ENCODE measurements at places on chromosomes 6 and 20.
A peak's percentile ranks its signal among the peaks of the same experiment; 100 is the strongest.

- no peak for DNase-seq
Measured at GRCh38 chr20:6689339-6689973, 78.0 kb upstream of the BMP2 start.

DNA sequence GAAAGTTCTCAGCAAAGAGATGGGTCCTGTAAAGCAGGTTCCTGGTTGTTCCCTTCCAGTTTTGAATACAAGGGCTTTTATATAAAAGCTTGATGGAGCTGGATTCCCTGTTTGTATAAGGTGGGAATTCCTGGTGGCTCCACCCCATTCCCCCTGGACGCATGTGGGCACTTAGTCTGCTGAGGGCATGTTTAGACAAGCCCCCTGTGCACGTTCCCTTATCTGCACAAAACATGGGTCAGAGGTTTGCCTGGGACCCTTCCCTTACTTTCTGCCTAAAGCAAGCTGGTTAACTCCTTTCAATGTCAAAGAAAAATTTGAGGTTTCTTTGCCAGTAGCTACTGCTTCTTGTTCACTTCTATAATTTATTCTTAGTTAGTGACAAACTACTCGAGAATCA lies 181.1 kb downstream of the BCKDHB start:
- DNase-seq, result no peak

DNA sequence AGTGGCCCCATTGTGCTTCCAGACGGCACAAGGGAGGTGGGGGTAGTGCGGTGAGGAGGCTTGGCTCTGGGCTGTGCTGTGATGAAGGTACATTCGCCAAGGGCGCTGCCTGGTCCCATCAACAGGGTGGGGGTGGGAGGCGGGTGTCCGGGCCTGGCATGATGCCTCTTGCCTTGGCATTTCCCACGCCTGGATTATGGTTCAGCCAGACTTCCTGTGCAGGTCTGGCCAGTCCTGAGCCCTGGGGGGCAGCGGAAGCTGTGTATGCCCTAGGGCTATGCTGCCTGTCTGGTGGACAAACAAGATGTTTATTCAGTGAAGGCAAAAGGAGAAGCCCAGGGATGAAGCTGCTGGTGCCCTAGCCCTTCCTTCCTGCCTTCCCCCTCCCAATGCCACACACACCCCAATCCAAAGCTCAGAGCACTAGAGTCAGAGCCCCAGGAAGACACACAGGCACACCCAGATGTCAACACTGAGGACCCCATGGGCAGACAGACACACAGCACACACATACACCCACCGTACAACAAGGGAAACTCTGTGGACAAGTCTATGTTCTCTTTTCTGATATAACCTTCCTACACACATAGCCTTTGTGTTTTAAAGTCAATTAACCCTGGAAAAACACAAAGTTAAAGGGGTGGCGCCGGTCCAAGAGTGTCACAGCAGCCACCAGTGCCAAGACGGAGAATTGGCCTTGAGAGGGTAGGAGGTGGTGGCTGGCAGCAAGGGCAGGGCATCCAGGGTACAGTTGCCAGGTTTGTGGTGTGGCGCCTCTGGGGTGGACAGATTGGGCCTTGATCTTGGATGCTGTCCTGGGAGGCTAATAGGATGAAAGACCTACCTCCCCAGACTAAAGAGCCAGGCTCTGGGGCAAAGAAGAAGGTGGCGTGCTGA lies 54.7 kb upstream of the SAYSD1 start:
- no peak for DNase-seq

DNA sequence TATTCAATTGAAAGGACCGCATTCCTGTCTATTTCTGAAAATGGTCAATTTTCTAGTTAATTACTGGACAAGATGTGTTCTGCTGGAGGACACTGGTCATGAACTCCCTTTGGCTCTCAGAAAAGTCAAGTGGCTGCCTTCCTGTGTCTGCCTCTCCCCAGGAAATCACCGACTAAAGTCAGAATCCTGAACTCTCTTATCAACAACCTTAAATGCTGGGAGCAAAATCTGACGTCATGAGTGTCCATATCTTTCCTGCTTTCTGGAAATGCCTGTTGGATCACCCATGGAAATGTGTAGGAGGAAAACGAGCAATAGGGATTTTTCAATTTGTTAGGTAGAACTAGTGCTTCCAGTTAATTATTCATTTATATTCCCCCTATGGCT lies 53.5 kb upstream of the PLCB1 start:
- DNase-seq, result no peak

DNA sequence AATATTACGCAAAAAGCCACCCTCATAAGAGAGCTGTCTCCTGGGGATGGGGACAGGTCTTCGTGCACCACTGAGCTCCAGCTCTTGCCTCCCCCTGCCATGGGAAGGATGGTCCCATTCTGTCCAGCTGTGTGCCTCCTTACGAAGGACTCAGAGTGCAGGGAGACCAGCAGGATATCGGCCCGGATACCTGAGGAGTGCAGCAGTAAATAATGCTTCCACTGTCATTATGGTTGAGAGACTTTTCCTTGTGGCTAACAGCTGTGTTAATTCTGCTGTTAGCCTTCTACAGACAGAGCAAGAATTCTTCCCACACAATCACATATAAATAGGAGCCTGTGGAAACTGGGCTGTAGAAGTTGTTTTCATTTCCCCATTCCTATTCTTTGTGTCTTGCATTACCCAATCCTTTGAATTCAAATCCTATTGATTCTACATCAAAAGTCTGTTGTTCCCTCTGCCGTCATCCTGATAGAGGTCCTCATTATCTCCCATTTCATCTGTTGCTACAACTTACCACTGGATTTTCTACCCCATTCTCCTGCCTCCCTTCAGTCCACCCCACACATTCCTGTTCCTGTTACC lies 364.6 kb upstream of the SOX4 start:
- DNase-seq, result no peak

DNA sequence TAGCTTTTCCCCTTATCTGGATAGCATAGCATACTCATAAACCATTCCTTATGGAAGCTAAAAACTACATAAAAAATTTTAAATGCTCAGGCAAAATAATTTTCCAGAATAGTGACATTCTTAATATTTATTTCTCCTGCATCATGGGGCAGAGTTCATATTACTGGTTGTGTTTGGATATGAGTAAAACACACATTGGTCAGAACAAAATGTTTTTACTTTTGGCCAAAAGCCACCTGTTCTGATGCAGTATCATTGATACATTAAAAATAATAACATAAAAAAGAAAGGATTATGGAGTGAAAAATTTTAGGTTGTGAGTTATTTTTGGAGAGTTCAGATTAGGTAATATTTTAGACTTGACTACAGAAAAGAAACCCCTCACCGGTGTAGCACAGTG lies 33.6 kb downstream of the TRAM2 start:
- no peak for DNase-seq

- peak; percentile 78 for DNase-seq
Measured at GRCh38 chr20:62500237-62500864, 24.6 kb upstream of the GATA5 start.

DNA sequence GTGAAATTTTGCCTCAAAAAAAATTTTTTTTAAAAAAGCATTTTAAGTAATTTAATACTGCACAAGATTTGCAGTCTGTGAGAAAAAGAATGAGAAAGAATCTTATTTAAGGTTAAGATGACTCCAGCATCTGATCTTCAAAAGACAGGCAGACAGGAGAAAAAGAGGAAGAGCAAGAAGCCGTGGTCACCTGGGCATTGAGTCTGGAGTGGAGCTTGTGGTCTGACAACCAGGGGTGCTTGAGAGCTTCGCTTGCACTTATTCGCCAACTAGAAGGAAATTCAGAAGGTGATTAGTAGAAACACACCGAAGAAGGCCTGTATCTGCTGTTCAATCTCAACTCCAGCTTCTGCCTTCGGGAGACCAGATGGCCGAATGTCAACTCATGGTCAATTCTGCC lies 75.9 kb downstream of the MYLK4 start:
- DNase-seq, result no peak

- DNase-seq, result no peak
Measured at GRCh38 chr6:21208081-21208795, 385.3 kb upstream of the SOX4 start.

DNA sequence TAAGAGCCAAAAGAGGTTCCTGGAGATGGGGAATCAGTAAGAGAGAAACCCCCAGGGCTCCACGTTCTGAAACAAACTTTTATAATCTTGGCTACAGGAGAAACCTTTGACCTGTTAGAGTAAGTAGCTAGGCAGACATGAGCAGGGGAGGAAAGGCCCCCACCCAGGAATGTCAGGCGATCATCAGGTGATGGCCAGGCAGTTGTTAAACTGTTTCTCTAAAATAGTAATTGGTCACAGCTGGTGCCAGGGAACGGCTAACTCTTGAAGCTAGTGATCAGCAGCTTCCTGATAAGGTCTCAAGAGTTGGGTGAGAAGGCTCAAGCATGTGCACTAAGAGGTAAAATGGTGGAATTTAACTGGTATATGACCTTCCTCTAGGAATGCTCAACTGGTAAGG lies 263.8 kb downstream of the HDGFL1 start:
- no peak for DNase-seq

DNA sequence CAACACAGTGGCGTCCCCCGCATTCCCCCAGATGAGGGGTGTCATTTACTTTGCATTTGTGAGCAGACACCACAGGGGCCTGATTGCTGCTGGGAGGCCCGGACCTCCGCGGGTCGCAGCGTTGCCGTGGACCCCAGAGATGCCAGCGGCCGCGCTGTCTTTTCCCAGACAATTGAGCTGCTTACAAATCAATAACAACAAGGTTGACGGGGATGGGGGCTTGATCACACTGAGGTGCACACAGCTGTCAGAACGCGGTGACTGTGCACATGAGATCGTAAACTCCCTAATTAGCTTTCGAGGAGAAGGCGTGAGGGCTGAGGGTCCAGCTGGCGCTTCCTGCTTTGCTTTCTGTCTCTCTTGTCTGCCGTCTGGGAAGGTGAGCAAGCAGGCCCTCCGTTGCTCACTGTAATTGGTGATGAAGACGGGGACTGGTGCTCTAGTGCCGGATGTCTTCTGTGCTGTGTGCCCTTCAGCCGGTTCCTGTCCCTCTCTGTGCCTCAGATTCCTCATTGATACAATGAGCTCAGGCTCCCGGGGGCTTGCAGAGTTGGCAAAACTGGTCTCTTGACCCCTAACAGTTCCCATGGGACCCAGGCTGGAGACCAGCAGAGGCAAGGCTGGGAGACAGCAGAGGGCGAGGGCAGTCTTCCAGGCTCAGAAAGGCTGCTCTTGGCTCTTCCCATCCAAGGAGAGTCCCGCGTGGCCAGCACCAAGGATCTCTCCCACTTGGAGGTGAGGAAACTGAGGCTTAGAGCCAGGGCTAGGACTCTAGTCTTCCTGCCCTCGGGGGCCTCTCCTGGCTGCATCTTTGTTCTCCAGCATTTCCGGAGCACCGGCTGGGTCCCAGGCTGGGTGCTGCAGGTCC lies 126.0 kb upstream of the PMEPA1 start:
- DNase-seq, result no peak

DNA sequence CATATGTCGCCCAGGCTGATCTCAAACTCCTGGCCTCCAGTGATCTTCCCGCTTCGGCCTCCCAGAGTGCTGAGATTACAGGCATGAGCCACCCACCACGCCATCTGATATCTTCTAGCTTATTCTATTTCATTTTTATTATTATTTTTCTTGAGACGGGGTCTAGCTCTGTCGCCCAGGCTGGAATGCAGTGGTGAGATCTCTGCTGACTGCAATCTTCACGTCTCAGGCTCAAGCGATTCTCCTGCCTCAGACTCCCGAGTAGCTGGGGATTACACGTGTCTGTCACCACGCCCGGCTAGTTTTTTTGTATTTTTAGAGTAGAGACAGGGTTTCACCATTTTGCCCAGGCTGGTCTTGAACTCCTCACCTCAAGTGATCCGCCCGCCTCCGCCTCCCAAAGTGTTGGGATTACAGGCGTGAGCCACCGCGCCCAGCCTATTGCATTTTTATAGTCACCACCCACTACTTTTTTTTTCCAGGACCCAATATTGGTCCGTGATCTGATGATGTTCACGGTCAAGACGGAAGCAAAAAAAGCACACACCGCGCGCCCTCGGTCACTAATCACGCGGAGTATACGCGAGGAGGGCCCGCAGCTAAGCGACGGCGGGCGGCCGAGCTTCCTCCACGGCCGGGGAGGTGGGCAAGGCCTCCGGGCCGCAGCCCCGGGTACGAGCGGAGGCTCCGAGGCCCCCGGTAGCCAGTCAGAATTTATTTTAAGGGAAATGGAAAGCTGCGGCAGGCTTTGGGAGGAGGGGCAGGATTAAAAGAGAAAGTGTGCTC lies 1.1 kb upstream of the LSM14B start:
- DNase-seq, result no peak

- DNase-seq, result no peak
Measured at GRCh38 chr6:111456208-111456607, 26.8 kb downstream of the REV3L start.

DNA sequence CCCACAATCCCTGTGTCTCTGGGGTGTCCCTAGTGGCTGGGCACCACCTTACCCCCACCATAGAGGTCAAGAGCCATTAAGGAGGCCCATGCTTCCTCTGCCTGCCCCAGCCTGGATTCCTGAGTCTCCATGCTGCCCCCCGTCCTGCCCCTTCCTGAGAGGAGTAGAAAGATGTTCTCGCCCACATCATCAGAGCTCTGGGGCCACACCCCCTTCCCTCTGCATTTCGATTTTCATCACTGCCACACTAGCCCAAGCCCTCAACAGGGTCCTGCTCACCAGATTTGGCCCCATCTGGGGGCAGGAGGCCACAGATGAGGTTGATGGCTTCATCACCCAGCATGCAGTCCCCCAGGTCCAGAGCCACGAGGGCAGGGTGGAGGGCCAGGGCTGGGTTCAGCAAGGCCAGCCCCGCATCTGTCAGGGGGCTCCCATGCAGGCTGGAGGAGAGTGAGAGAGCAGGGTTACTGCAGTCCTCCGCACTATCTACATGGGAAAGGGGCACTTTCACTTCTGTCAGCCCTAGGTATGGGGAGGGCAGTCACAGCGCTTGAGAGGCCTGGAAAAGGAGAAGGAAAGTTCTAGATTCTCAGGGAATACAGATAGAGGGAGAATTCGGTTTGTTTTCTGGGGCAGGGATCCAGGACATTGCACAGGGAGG lies 1.5 kb downstream of the LRRC73 start:
- DNase-seq, result no peak

DNA sequence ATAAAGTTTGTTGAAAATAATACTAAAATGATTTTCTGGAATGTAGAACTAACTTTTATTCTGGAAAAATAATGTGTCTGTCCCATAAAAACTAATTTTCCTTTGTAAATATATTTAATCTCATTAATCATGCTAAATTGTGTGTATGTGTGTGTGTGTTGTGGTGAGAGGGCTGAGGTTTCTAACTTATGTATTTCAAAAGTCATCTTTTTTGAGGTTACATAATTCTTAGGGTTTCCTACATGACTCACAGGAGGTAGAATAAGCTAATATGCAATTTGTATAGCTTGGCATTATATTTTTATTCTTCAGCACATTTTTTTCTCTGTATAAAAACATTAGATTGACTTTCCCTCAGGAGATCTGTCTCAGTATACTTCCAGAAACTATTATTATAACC lies 64.1 kb upstream of the CLVS2 start:
- DNase-seq, result no peak

DNA sequence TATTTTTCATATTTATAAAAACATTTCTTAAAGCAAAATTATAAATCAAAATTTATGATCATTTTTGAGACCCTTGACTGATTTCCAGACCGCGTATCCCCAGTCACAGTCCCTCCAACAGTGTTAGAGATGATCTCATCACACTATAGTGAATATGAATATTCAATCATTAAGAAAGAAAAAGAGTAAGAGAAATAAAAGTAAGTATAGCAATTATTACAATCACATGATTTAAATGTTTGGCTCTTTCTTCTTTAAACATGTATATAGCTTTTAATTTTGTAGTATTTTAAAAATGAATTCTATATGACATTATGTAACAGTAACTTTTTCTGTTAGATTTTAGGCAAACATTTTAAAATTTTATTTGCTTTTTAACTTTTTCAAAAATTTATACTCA lies 438.3 kb downstream of the RFPL4B start:
- DNase-seq, result no peak
